Hepatocyte (in vitro differentiated cells): ENCODE measurements at places on chromosomes 16 and 17. TPM values are rescaled to one million over a fixed set of nuclear protein-coding genes. Genes with fewer than 3 reads are reported as not detected.

GRCh38 chr17:7590743-7591142, 849 bp upstream of the SOX15 start:
- DNase-seq: peak; percentile 38
- no peaks in the 10 kb centered on the region for H3K4me1 ChIP-seq
- no peak overlapping the region for H3K4me3 ChIP-seq
- H3K27me3 ChIP-seq: no peaks in the 10 kb centered on the region
- peak overlapping the region; percentile 65 for H3K27ac ChIP-seq
- peaks cover 5% of the 10 kb centered on the region for H3K36me3 ChIP-seq

PHOSPHO1 gene
- not detected in 2 replicates for total RNA-seq

DNA sequence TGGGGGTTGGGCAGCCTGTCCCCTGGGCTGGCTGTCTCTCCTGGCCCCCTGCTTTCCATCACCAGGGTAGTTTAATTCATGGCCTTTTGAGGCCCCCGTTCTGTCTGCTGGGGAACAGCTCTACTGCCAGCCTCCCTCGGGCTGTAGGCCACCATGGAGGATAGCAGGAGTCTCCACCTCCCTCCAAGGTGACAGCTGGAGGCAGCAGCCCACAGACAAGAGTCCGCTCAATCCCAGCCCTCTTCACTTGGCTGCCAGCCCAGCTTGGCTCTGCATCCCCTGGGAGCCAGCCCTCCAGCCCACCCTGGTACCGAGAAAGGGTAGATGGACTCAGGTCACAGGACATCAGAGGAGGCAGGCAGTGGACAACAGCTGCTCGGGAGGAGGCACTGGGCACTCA, 194.6 kb upstream of the SDK2 start:
- no peak overlapping the region for H3K27ac ChIP-seq
- H3K27me3 ChIP-seq: peaks cover 31% of the 10 kb centered on the region
- H3K4me3 ChIP-seq: no peak overlapping the region
- no peak for DNase-seq
- H3K36me3 ChIP-seq: no peaks in the 10 kb centered on the region

DNA sequence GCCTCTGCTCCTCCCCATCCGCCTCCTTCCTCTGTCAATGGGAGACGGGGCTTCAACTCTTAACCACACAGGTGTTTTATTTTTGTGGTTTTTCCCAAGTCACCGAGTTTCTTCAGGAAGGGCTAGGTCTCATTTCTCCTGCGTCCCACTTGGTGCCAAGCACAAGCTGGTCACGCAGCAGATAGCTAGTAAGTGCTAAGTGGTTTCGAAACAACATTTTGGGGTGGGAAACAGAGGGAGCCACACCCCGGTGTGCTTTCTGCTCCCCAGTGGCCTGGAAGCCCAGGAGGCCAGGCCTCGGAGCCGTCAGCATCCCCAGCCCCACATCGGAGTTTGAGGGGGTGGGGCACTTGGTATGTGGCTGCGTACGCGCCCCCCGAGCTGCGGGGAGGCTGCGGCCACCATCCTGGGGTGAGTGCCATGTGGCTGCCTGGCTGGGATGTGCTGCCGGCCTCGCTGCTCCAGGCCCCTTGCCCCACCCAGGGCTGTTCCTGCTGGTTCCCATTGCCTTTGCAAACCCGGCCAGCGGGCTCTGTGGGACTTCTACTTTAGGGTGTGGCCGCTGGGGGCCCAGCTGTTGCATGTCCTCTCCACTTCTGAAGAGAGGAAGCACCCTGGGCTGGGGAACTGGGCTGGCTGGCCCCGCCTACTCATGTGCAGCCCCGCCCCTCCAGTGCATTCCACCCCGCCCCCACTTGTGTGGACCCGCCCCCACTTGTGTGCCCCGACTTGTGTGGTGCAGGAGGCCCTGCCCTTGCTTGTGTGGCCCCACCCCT, 55.6 kb downstream of the BAIAP2 start:
- peak; percentile 63 for DNase-seq
- peaks cover 23% of the 10 kb centered on the region for H3K4me1 ChIP-seq
- H3K27ac ChIP-seq: no peak overlapping the region
- no peaks in the 10 kb centered on the region for H3K27me3 ChIP-seq

- H3K4me3 ChIP-seq: no peak overlapping the region
- no peak overlapping the region for H3K27ac ChIP-seq
- H3K36me3 ChIP-seq: no peaks in the 10 kb centered on the region
- H3K27me3 ChIP-seq: peaks cover 73% of the 10 kb centered on the region
Measured at GRCh38 chr16:23836078-23836403, 258 bp downstream of the PRKCB start.

- DNase-seq: no peak
- H3K36me3 ChIP-seq: no peaks in the 10 kb centered on the region
- H3K4me1 ChIP-seq: no peaks in the 10 kb centered on the region
- H3K4me3 ChIP-seq: no peak overlapping the region
- no peak overlapping the region for H3K27ac ChIP-seq
Measured at GRCh38 chr17:7782240-7782639, 51.8 kb upstream of the KDM6B start.

- no peak overlapping the region for H3K27ac ChIP-seq
- H3K36me3 ChIP-seq: no peaks in the 10 kb centered on the region
- H3K27me3 ChIP-seq: no peaks in the 10 kb centered on the region
- DNase-seq: no peak
- H3K4me1 ChIP-seq: no peaks in the 10 kb centered on the region
- H3K4me3 ChIP-seq: no peak overlapping the region
Measured at GRCh38 chr17:47636273-47637030, 13.3 kb upstream of the KPNB1 start.

- no peaks in the 10 kb centered on the region for H3K36me3 ChIP-seq
- no peak overlapping the region for H3K27ac ChIP-seq
- no peaks in the 10 kb centered on the region for H3K4me1 ChIP-seq
- H3K27me3 ChIP-seq: no peaks in the 10 kb centered on the region
Measured at GRCh38 chr16:769184-769784, 8.8 kb downstream of the MSLN start.

DNA sequence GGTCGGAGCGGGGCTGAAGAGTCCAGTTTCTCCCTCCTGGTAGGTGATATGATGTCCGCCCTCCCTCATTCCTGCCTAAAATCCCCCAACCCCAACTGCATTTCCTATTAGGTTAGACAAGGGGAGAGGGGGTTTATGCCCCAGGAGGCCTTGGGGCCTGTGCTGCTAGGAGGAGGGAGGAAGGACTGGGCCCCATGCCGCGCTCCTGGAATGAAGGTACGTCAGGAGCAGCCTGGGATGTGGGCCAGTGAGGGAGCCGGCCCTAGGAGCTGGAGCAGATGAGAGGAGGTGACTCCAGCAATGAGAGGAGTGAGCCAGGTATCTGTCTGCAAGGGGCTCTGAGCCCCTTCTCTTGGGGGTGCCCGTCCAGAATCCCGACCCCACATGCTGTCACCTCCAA, 46.9 kb upstream of the CDC42EP4 start:
- H3K4me3 ChIP-seq: no peak overlapping the region
- H3K36me3 ChIP-seq: no peaks in the 10 kb centered on the region
- no peak for DNase-seq

TEX14 gene
- total RNA-seq: 0.04 and 0.07 TPM in 2 replicates

DNA sequence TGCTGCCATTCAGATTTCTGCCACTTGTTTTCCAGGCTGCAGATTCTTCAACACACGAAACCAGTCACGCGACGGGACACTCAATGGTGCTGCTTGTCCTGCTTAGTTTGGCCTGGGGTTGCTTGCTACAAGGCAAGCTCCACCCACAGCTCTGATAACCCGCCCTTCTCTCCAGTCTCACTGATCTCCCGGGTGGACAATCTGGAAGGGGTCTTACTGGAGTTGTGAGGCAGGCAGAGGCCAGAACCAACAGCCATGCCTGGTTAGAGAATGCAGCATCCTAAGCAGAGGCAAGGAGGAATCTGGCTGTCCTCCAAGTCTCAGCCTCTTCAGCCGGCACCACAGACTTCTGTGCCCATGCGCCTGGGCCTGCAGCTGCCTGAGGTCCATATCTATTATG, 119.1 kb downstream of the KCNJ12 start:
- no peak for DNase-seq
- H3K36me3 ChIP-seq: no peaks in the 10 kb centered on the region
- H3K4me3 ChIP-seq: no peak overlapping the region
- H3K27me3 ChIP-seq: peaks cover 7% of the 10 kb centered on the region
